ENCODE measurements at places on chromosomes 5 and 9.
A peak's percentile ranks its signal among the peaks of the same experiment; 100 is the strongest.

DNA sequence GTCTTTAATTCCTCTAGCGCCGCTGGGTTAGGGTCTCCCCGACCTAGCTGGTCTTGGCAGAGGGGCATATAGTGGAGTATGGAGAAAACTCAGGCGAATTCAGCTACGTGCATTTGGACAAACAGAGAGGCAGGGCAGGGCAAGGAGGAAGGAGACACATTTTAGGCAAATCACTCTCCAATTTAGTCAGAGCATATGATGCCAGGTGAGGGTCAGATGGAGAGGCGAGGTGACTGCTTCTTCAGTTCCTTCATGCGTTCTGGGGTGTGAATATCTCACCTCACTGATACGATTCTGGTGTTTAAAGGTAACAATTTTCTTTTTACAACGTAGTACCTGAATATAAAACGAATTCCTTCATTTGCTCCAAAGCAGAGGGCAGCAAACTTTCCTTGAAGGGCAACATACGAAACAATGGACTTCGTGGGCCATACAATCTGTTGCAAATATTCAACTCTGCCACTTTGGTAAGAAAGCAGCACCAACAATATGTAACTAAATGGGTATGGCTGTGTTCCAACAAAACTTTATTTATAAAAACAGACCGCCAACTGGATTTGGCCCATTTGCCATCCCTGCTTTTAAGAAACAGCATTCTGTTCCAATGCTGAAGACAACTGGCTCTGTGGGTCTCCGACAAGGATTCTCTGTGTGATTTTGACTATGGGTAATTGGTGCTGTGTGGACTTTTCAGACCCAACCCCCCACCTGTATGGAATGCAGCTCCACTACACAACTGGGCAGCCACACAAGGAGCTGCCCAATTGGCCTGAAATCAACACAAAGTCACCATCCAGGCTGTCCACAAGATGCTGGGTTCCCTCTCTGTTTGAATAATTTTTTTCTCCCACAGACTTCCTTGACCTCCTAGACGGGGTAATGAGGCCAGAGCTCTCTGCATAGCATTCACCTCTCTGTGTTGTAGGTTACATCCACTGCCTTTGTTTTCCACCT lies 53.8 kb downstream of the RAPGEF1 start:
- DNase-seq = no peak

DNA sequence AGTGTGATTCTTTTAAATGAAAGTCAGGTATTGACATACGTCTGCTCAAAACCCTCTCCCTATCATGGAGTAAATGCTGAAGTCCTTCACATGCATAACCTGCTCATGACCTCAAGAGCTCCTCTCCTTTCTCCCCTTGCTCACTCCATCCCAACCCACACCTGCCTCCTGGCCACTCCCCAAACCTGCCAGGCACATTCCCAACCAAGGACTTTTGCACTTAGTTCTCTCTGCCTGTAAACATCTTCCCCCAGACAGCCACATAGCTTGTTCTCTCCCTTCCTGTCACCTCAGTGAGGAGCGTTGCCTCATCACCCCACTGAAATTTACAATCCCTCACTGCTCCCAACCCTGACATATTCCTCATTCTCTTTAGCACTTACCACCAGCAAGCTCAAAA lies 8.7 kb downstream of the SETD9 start:
- no peak for DNase-seq

DNA sequence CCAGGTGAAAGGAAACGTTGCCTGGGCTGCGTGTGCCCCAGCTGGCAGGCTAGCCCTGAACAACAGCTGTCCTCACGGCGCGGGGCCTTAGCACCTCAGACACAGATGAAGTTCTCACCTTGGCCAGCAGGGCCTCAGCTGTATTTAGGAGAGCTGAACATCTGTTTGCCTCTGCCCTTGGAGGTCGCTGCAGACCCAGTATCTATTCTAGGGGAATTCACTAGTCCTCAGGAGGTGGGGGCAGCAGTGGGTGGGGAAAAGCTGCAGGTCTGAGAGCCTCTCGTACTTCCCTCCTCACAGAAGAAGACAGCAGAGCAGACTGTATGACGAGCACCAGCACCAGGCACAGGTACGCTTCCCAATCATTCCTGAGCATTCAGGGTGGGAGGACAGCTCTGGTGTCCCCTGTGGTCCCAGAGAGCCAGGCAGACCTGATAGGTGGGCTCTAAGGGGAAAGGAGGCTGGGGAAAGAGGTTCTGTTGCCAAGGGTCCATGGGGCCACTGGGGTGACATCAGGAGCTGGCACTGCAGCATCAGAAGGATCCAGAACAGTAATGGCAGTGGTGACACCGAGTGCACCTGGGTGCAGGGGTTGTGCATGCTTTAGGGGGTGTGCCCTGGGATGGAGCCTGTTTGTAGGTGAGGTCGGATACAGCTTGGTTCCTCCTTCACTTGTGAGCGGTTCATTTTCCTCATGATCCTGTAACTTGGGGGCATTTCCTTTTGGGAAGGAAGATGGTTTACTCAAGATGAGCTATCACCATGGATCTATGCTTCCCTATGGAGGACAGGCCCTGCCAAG lies 13.8 kb downstream of the CD74 start:
- no peak for DNase-seq

GRCh38 chr5:66209350-66209749 lies 65.2 kb downstream of the SREK1 start:
- DNase-seq = peak; percentile 60

GRCh38 chr5:139049780-139050179 lies 148.4 kb downstream of the SIL1 start:
- DNase-seq = no peak
